Cardiac muscle cell (in vitro differentiated cells and primary cell): ENCODE measurements at places on chromosomes 3 and 15. TPM values are rescaled to one million over a fixed set of nuclear protein-coding genes. Genes with fewer than 3 reads are reported as not detected.

DNA sequence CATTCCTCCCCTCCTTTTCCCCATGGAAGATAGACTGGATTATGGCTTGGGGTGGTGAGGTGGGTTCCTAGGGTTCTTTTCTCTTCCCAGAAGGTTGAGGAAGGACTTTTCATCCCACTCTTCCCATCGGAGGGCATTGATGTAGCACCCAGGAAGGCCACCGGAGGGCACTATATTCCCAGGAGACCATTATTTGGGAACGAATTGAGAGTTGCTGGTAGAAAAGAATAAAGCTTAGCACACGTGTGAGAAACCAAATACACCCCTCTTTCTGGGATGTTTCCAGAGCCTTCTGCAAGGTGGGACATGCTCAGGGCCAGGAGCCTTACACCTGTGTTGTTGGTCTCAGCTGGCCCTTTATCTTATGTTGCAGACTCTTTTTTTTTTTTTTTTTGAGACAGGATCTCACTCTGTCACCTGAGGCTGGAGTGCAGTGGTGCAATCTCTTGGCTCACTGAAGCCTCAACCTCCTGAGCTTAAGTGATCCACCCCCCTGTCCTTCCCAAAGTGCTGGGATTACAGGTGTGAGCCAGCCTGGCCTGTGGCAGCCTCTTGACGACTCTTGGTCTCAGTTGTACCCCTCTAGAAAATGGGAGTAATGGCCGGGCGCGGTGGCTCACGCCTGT lies 6.3 kb upstream of the CDC25A start:
- H3K36me3 ChIP-seq: no peaks in the 10 kb centered on the region
- no peak overlapping the region for H3K27ac ChIP-seq
- DNase-seq: peak; percentile 74
- no peak overlapping the region for H3K4me3 ChIP-seq

- no peaks in the 10 kb centered on the region for H3K36me3 ChIP-seq
- H3K27me3 ChIP-seq: no peaks in the 10 kb centered on the region
- H3K4me3 ChIP-seq: peak overlapping the region; percentile 83
These were observed 740 bp upstream of the NSMCE3 start for GRCh38 chr15:29270169-29270955.

DNA sequence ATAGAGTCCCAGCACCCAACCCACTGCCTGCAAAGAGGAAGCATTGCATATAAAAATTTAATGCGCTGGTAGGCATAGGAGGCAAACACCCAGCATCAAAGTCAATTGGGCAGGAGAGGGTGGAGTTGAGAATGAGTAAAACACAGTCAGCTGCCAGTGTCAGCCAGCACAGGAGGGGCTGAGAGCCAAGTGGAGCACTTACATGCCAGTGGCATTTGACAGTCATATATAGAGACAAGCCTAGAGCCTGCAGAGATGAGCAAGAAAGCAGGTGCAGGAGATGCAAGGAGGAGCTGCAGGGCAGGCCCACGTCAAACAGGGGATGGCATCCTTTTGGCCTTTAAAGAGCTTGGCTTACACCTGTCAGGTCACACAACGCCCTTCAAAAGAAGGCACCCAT lies 27.6 kb upstream of the ZFAND6 start:
- H3K36me3 ChIP-seq: no peaks in the 10 kb centered on the region
- H3K27me3 ChIP-seq: no peaks in the 10 kb centered on the region
- H3K27ac ChIP-seq: no peak overlapping the region
- no peaks in the 10 kb centered on the region for H3K4me1 ChIP-seq
- no peak for DNase-seq

The IGF2BP2 gene
- 77.1 and 119 TPM in 2 replicates for total RNA-seq

GRCh38 chr3:184387174-184387714 lies 7.4 kb downstream of the CHRD start:
- H3K4me3 ChIP-seq: no peak overlapping the region
- no peak overlapping the region for H3K27ac ChIP-seq
- peaks cover 5% of the 10 kb centered on the region for H3K4me1 ChIP-seq
- no peak for DNase-seq

GRCh38 chr15:30922480-30923311 lies 19.0 kb downstream of the FAN1 start:
- H3K27ac ChIP-seq: peak overlapping the region; percentile 34
- H3K27me3 ChIP-seq: no peaks in the 10 kb centered on the region
- no peaks in the 10 kb centered on the region for H3K4me1 ChIP-seq
- H3K36me3 ChIP-seq: peaks cover 73% of the 10 kb centered on the region
- H3K4me3 ChIP-seq: no peak overlapping the region
- peak; percentile 15 for DNase-seq

The NOX5 gene
- 0.12 and 0.25 TPM in 2 replicates for total RNA-seq

The STOML1 gene
- total RNA-seq: 8.2 and 8.8 TPM in 2 replicates

GRCh38 chr3:46811615-46812236 lies 51.5 kb downstream of the MYL3 start:
- H3K4me1 ChIP-seq: peaks cover 9% of the 10 kb centered on the region
- H3K27ac ChIP-seq: peak overlapping the region; percentile 8
- peaks cover 15% of the 10 kb centered on the region for H3K36me3 ChIP-seq
- no peaks in the 10 kb centered on the region for H3K27me3 ChIP-seq
- no peak overlapping the region for H3K4me3 ChIP-seq
- no peak for DNase-seq

- H3K36me3 ChIP-seq: peaks cover 12% of the 10 kb centered on the region
- H3K4me1 ChIP-seq: peaks cover 9% of the 10 kb centered on the region
- H3K27ac ChIP-seq: no peak overlapping the region
- H3K27me3 ChIP-seq: no peaks in the 10 kb centered on the region
These were observed 41.2 kb downstream of the RLBP1 start for GRCh38 chr15:89179966-89180875.

The CNTN4 gene
- total RNA-seq: 5.6 and 16.2 TPM in 2 replicates

GRCh38 chr3:183428447-183429211 lies at the start of gene MCF2L2:
TSS of gene MCF2L2 (minus strand) at chr3:183428619. CDS start at chr3:183427977, 642 bp downstream.
- peaks cover 6% of the 10 kb centered on the region for H3K4me1 ChIP-seq
- peak within 1 kb of the TSS; percentile 11 for H3K27ac ChIP-seq
- no peaks in the 10 kb centered on the region for H3K27me3 ChIP-seq
- H3K4me3 ChIP-seq: peak within 1 kb of the TSS; percentile 89

- no peaks in the 10 kb centered on the region for H3K36me3 ChIP-seq
- no peak overlapping the region for H3K4me3 ChIP-seq
- peaks cover 8% of the 10 kb centered on the region for H3K4me1 ChIP-seq
- H3K27ac ChIP-seq: no peak overlapping the region
These were observed 204.3 kb upstream of the GBE1 start for GRCh38 chr3:81965696-81966095.

The THRB gene
- total RNA-seq: 0.57 and 0.67 TPM in 2 replicates

DNA sequence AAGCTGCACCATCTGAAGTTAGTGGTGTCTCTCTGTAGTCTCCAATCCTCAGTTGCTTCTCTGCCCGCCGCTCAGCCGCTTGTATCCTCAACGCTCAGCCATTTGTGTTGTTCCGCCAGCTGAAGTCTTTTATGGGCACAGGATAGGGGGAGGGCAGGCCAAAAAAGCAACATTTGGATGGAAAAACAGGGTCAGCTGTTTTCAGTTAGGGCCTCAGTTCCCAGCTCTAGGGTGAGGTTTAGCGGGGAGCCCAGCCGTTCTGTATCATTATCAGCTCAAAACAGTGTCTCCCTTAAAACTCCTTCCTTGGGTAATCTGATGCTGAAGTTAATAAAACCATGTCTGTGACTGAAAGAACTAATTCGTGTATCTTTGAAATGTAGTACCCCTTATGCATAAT lies 329.5 kb upstream of the AZI2 start:
- H3K27ac ChIP-seq: no peak overlapping the region
- H3K4me1 ChIP-seq: no peaks in the 10 kb centered on the region
- no peaks in the 10 kb centered on the region for H3K27me3 ChIP-seq
- H3K4me3 ChIP-seq: no peak overlapping the region

DNA sequence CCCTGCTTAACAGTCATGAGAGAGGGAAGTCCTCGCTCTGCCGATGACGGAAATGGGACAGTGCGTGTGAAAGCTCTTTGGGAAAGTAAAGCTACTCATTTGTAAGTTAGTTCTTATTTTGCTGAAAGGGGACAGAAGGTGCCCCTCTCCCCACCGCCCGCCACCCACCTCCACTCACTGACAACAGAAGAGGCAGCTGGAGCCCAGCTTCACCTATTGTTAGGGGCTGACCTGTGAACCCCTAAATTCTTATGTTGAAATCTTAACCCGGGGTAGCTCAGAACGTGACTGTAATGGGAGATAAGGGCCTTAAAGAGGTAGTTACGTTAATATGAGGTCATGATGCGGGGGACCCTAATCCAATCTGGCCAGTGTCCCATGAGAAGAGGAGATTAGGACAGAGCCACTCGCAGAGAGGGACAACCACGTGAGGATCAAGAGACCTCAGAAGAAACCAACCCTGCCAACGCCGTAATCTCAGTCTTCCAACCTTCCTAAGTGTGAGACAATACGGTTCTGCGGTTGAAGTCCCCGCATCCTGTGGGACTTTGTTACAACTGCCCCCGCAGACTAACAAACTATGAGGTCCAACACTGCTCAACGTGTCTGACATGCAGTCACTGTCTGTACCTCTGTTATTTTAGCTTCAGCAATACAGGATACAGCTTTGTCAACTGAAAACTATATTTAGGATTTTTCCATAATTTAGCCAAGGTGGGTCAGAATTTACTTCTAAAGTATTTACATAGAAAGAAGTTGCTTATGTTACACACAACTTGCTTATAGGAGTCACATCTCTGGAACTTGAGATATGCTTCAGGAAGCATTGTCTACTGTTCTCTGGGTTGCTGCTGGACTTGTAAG lies 51.7 kb downstream of the PCSK6 start:
- no peak overlapping the region for H3K27ac ChIP-seq
- no peaks in the 10 kb centered on the region for H3K4me1 ChIP-seq
- H3K36me3 ChIP-seq: no peaks in the 10 kb centered on the region
- no peak overlapping the region for H3K4me3 ChIP-seq

GRCh38 chr15:60195611-60196010 lies 191.5 kb downstream of the FOXB1 start:
- no peak overlapping the region for H3K4me3 ChIP-seq
- H3K27ac ChIP-seq: no peak overlapping the region
- H3K27me3 ChIP-seq: no peaks in the 10 kb centered on the region
- DNase-seq: no peak
- H3K4me1 ChIP-seq: no peaks in the 10 kb centered on the region
